ENCODE measurements at places on chromosomes 12 and 14. TPM values are rescaled to one million over a fixed set of nuclear protein-coding genes. Genes with fewer than 3 reads are reported as not detected.

MON2 gene
- total RNA-seq: 19.1 TPM

AQP6 gene
- total RNA-seq: not detected

CLEC6A gene
- total RNA-seq: not detected

ADAM20 gene
- total RNA-seq: 0.48 TPM

MIP gene
- total RNA-seq: not detected

POLR3B gene
- 10.0 TPM for total RNA-seq

REP15 gene
- 8.1 TPM for total RNA-seq

NACA gene
- total RNA-seq: 501 TPM

KCNJ8 gene
- 53.1 TPM for total RNA-seq

CPNE6 gene
- not detected for total RNA-seq

TAS2R42 gene
- total RNA-seq: not detected

GRCh38 chr12:127083008-127083949 lies 1183.7 kb upstream of the TMEM132C start:
- H3K4me1 ChIP-seq: peaks cover 17% of the 10 kb centered on the region
- no peaks in the 10 kb centered on the region for H3K36me3 ChIP-seq
- H3K27me3 ChIP-seq: no peaks in the 10 kb centered on the region
- no peak for DNase-seq
- no peak overlapping the region for H3K27ac ChIP-seq

DNA sequence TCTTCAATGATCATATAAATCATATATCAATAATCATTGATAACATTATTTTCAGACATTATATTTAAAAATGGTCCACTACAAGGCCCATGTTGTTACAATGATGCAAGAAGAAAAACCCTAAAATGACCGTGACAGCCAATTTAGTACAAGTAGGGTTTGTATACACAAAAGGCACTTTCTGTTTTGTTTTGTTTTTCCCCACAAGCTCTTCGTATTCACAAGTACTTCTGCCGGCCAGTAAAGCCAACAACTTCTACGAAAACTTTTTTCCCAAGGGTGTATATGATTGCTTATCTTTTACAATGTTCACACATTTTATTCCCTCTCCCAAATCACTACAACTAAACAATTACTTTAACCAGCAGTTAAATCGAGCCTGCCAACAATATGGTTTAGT lies 9.6 kb downstream of the PTPRB start:
- DNase-seq: no peak
- peaks cover 8% of the 10 kb centered on the region for H3K4me1 ChIP-seq
- H3K36me3 ChIP-seq: no peaks in the 10 kb centered on the region
- no peaks in the 10 kb centered on the region for H3K27me3 ChIP-seq
- H3K4me3 ChIP-seq: no peak overlapping the region

- no peak overlapping the region for H3K4me3 ChIP-seq
- no peaks in the 10 kb centered on the region for H3K36me3 ChIP-seq
- no peaks in the 10 kb centered on the region for H3K27me3 ChIP-seq
- no peak overlapping the region for H3K27ac ChIP-seq
Measured at GRCh38 chr14:34347683-34348082, 114.4 kb downstream of the SPTSSA start.

- peaks cover 58% of the 10 kb centered on the region for H3K4me1 ChIP-seq
- no peaks in the 10 kb centered on the region for H3K27me3 ChIP-seq
- H3K27ac ChIP-seq: peak overlapping the region; percentile 87
- peak; percentile 35 for DNase-seq
- no peak overlapping the region for H3K4me3 ChIP-seq
- H3K36me3 ChIP-seq: peaks cover 3% of the 10 kb centered on the region
Measured at GRCh38 chr12:123474485-123475245, 16.7 kb downstream of the SNRNP35 start.

DNA sequence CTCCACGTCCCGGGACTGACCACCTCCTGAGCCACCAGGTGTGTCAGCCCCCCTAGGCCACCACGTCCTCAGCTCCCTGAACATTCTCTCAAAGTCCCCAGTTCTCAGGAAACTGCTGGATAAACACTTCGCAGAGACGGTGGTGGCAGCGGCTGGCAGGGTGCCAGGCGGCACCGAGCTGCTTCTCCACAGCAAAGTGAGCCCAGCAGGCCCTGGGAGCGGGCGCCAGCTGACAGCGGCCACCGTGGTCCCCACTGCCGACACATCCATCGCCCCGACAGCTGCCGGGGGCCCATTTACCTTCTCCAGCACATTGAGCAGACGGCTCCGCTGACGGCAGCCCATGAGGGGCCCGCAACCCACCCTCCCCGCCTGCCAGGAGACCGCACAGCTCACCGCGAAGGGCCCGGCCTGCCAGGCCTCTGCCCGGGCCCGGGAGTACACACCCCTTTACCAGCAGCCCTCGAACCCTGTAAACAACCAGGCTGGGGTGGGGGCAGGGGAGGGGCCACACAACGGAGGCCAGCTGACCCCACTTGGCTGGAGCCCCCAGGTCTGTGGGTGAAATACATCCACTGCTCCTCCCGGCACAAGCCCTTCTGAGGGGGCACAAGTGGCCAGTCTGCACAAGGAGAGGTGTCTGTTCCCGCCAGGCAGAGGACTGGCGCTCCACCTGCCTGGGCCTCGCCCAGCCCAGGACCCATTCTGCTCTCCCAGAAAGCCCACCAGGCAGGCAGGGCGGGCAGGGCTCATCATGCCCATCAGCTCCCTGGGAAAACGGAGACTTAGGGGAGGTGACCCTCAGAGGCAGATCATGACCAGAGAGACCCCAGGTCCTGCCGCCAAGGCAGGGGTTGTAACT lies 10.5 kb downstream of the AKT1 start:
- no peak for DNase-seq
- H3K4me3 ChIP-seq: no peak overlapping the region
- no peaks in the 10 kb centered on the region for H3K27me3 ChIP-seq

- peaks cover 14% of the 10 kb centered on the region for H3K4me1 ChIP-seq
- H3K4me3 ChIP-seq: no peak overlapping the region
- H3K27ac ChIP-seq: peak overlapping the region; percentile 31
- H3K27me3 ChIP-seq: no peaks in the 10 kb centered on the region
- DNase-seq: no peak
- peaks cover 84% of the 10 kb centered on the region for H3K36me3 ChIP-seq
Measured at GRCh38 chr12:56593909-56594621, 36.1 kb downstream of the BAZ2A start.

DNA sequence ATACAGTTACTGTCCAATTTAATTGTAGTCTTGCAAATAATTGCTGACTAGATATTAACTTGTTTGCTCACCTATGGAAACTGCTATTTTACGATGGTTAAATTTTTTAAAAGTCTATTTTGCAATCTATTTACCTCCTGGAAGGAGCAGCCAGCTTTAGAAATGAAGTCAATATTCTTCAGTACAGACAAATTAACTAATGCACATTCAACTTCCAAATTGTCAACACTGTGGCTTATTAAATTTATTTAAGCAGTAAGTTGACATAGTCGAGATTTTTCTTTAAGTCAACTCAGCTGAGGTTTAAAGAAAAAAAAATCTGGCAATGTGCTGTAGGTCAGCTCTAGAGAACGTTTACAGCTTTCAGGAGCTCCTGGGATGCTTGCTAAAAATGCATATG lies 221.2 kb downstream of the SSPN start:
- peaks cover 31% of the 10 kb centered on the region for H3K36me3 ChIP-seq
- no peaks in the 10 kb centered on the region for H3K27me3 ChIP-seq
- H3K27ac ChIP-seq: no peak overlapping the region
- no peaks in the 10 kb centered on the region for H3K4me1 ChIP-seq
- DNase-seq: no peak

- peaks cover 58% of the 10 kb centered on the region for H3K36me3 ChIP-seq
- no peaks in the 10 kb centered on the region for H3K27me3 ChIP-seq
- no peak overlapping the region for H3K27ac ChIP-seq
- no peak for DNase-seq
- H3K4me3 ChIP-seq: no peak overlapping the region
- no peaks in the 10 kb centered on the region for H3K4me1 ChIP-seq
Measured at GRCh38 chr12:62347922-62348650, 87.9 kb downstream of the USP15 start.

GRCh38 chr12:30908722-30909348 lies 17.7 kb upstream of the TSPAN11 start:
- no peaks in the 10 kb centered on the region for H3K4me1 ChIP-seq
- peak overlapping the region; percentile 28 for H3K27ac ChIP-seq
- no peaks in the 10 kb centered on the region for H3K36me3 ChIP-seq
- no peaks in the 10 kb centered on the region for H3K27me3 ChIP-seq
- H3K4me3 ChIP-seq: no peak overlapping the region
- no peak for DNase-seq

- DNase-seq: no peak
- H3K4me3 ChIP-seq: no peak overlapping the region
- H3K4me1 ChIP-seq: no peaks in the 10 kb centered on the region
- H3K36me3 ChIP-seq: no peaks in the 10 kb centered on the region
- H3K27me3 ChIP-seq: no peaks in the 10 kb centered on the region
Measured at GRCh38 chr14:35925319-35925718, 99.2 kb downstream of the BRMS1L start.

GRCh38 chr14:73457924-73458182 lies 493 bp downstream of the NUMB start:
- DNase-seq: peak; percentile 50
- H3K27me3 ChIP-seq: no peaks in the 10 kb centered on the region
- H3K27ac ChIP-seq: peak overlapping the region; percentile 95
- peaks cover 87% of the 10 kb centered on the region for H3K4me1 ChIP-seq
- no peaks in the 10 kb centered on the region for H3K36me3 ChIP-seq

DNA sequence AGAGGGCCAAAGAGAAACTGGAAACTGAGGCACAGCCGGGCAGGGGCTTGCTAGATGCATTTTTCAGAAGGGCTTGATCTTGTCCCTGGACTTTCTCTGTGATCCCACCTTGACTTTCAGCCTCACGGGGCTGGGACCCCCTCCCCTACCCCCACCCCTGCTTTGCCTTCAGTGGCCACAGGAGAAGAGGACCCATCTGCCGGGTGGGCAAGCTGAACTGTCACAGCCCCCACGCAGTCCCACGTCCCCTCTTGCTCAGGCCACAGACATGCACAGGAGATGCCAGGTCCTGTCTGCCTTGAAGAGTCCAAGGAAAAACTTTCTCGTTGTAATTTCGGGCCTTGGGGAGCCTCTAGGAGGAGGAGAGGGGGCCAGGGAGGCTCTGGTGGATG lies 158.9 kb downstream of the KIF26A start:
- DNase-seq: peak; percentile 0
- no peaks in the 10 kb centered on the region for H3K36me3 ChIP-seq
- H3K27me3 ChIP-seq: peaks cover 26% of the 10 kb centered on the region
- H3K4me1 ChIP-seq: no peaks in the 10 kb centered on the region

DNA sequence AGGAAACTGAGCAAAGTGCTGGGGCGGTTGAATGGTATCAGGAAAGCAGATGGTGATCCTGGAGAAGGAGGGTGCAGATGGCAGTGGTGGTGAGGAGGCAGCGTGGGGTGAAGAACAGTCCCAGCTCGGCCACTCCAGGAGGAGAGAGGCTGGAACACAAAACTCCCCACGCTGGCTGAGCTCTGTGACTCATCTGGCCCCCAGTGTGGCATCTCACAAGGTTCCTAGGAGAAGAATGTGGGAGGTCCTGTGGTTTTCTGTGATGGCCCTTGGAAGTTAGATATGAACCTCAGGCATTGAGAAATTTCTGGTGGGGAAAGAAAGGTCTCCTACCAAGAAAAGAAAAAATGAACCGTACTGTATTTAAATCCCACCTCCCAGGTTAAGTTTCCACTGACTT lies 8.0 kb upstream of the NRXN3 start:
- H3K4me1 ChIP-seq: no peaks in the 10 kb centered on the region
- H3K36me3 ChIP-seq: no peaks in the 10 kb centered on the region
- no peak overlapping the region for H3K4me3 ChIP-seq
- H3K27ac ChIP-seq: no peak overlapping the region

- no peak overlapping the region for H3K4me3 ChIP-seq
- no peak for DNase-seq
- H3K27ac ChIP-seq: no peak overlapping the region
- H3K4me1 ChIP-seq: no peaks in the 10 kb centered on the region
- H3K36me3 ChIP-seq: no peaks in the 10 kb centered on the region
- H3K27me3 ChIP-seq: no peaks in the 10 kb centered on the region
Measured at GRCh38 chr14:78983126-78983525, 813.0 kb downstream of the NRXN3 start.

- H3K36me3 ChIP-seq: peaks cover 6% of the 10 kb centered on the region
- no peak for DNase-seq
- no peaks in the 10 kb centered on the region for H3K4me1 ChIP-seq
- H3K27me3 ChIP-seq: no peaks in the 10 kb centered on the region
- no peak overlapping the region for H3K4me3 ChIP-seq
- H3K27ac ChIP-seq: no peak overlapping the region
Measured at GRCh38 chr14:21219561-21220111, 49.6 kb downstream of the HNRNPC start.

- DNase-seq: no peak
- H3K4me3 ChIP-seq: peak overlapping the region; percentile 65
- H3K4me1 ChIP-seq: peaks cover 56% of the 10 kb centered on the region
Measured at GRCh38 chr12:2960390-2960956, 1.3 kb downstream of the TEAD4 start.

GRCh38 chr12:130817804-130818203 lies 21.2 kb downstream of the STX2 start:
- H3K27ac ChIP-seq: no peak overlapping the region
- no peak for DNase-seq
- no peak overlapping the region for H3K4me3 ChIP-seq
- peaks cover 8% of the 10 kb centered on the region for H3K4me1 ChIP-seq

DNA sequence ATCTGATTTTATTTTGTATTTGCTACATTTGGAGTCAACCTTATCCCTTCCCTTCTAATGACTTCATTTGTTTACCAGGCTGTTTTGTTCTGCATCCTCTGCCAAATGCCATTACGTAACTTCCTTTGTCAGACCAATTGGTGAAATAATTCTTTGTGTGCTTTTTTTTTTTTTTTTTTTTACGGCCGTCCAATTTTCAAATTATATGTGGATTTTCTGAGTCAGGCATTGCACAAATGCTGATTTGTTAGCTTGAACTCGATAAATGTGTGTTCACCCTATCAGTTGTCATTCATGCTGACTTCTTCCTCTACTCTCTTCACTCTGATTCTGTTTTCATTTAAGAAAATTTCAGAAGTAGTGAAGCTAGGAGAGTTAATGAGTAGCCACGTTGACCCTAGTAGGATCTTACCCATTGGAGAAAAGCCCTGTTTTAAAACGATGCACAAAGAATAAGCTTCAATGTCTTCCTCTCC lies 386.2 kb downstream of the DIO2 start:
- no peaks in the 10 kb centered on the region for H3K36me3 ChIP-seq
- no peak for DNase-seq
- H3K27me3 ChIP-seq: no peaks in the 10 kb centered on the region
- H3K4me1 ChIP-seq: no peaks in the 10 kb centered on the region
- no peak overlapping the region for H3K4me3 ChIP-seq

DNA sequence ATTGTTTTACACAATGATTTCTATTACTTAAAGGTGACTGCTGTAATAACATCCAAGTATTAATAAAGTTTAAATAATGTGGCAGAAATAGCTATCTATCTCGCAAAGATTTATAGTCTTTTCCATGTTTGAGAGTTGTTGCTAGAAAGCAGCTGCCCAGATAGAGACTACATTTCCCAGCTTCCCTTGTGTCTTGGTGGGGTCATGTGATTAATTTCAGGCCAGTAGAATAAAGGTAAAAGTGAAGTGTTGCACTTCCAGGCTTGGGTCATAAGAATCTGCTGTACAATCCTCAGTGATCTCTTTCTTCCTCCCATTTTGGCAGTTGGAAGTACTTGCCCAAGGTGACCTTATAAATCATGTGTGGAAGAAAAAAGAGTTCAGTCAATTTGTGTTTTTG lies 449.7 kb upstream of the USP15 start:
- H3K4me1 ChIP-seq: no peaks in the 10 kb centered on the region
- no peak for DNase-seq
- no peak overlapping the region for H3K4me3 ChIP-seq
- no peaks in the 10 kb centered on the region for H3K36me3 ChIP-seq
